ENCODE measurements at places on chromosomes 1 and 21.

DNA sequence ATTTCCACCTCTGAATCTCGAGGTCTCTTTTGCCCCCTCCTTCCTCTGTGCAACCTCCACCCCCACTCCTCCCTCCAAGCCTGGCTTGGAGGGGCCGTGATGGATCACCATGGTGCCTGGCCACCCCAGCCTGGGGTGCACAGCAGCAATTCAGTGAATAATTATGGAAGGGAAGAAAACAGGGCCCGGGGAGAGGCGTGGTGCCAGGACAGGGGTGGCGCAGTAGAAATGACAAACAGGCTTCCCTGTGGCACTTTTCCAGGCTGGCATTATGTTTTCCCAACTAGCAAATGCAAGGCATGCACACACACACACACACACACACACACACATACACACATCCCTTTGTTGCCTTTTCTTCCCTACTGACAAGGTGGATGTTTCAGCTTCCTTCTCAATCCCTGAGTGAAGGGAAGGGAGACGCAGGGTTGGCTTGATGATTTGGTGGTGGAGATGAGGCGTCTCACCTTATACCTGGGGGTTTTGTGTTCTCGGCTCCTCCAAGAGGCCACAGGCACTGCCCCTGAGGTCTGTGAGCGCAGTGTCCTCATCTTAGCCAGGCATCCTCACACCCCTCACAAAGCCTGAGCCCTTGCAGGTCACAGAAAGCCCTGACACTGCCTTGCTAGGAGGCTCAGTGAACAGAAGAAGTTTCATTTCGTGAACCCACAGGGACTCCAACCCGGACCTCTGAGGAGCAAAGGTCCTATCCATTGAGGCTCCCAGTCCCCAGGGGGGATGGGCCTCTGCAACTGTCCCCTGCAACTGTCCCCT, 215.8 kb downstream of the MATN1 start:
- DNase-seq = no peak

- DNase-seq = peak; percentile 47
Measured at GRCh38 chr1:29706936-29707335, 470.6 kb downstream of the PTPRU start.

DNA sequence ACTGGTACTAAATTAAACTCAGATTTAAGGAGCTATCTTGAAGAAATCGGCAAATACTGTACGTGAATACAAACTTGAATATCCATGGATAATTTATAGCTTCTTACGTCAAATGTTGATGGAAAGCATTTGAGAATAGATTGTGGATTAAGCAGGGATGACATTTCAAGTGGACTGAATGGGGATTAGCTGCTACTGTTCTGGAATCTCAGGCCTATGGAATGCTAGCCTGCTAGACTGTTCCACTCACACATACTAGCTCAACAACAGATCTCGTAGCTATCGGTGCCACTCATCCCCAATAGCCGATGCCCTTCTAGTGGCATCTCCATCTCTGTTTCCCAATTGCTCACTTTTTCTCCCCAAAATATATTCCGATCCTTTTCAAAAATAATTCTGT, 62.0 kb upstream of the USP25 start:
- no peak for DNase-seq

GRCh38 chr1:49576327-49576901, 447.3 kb downstream of the AGBL4 start:
- no peak for DNase-seq

DNA sequence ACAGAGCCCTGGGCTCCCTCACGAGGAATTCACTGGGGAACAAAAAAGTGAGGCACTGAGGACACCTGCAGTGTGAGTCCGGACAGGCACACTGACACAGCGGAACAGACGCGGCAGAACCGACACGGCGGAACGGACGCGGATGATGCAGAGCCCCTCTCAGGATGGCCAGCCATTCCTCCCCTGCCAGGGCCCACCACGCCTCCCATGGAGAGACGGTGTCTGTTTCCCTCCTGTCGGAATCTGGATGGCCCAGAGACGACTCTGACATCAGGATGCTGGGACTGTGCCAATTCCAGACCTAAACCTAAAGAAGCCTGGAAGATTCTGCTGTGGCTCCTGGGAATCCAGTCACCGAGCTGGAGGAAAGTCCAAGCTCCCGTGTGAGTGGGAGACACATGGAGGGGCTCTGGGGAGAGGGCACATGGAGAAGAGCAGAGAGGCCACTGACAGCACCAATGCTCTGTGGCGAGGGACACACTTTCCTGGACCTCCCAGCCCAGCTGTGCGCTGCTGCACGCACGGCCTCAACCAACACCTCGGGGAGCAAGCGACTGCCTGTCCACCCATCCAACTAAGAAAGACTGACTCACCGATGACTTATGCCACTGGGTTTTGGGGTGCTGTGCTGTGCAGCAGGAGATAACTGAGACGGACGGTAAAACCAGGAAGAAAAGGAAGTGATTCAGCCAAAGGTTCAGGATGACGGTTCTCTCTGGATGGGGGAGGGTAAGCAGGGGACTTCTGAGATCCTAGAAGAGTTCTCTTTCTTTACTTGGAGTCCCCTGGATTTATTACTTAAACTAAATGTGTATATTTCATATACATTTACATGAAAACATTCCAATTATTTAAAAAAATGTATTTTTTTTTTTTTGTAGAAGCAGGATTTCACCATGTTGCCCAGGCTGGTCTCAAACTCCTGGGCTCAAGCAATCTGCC, 23.3 kb downstream of the ZBTB17 start:
- no peak for DNase-seq

DNA sequence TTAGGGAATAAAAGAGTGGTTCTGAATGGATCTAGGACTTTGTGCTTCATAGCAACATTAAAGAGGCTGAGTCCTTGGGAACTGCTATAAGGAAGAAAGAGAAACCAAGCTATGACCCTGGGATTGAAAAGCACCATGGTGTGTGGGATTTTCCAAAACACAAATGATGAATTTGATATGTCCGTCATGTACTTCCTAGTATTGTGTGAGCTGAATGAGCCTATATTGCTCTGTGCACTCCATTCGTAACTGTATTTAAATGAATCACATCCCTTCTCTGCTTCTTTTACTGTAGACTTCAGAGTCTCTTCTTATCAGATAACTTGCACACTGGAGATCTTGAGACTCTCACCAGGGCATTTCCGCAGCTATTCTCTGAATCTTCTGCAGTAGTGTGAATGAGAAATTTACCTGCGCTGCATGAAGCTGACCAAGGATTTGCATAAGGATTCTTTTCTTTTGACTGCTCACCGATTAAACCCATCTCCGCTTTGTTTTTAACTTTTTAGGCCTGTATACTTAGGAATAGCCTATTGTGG, 23.1 kb upstream of the OR10J4 start:
- DNase-seq = no peak

- DNase-seq = no peak
Measured at GRCh38 chr1:68955424-68955823, 458.5 kb upstream of the DEPDC1 start.

GRCh38 chr1:229860926-229861325, 206.1 kb upstream of the GALNT2 start:
- DNase-seq = no peak

GRCh38 chr1:14062669-14063068, 362.7 kb downstream of the PRDM2 start:
- no peak for DNase-seq

- no peak for DNase-seq
Measured at GRCh38 chr1:32106663-32107275, 1.1 kb upstream of the KPNA6 start.

- no peak for DNase-seq
Measured at GRCh38 chr1:84350104-84350503, 48.2 kb upstream of the DNASE2B start.

DNA sequence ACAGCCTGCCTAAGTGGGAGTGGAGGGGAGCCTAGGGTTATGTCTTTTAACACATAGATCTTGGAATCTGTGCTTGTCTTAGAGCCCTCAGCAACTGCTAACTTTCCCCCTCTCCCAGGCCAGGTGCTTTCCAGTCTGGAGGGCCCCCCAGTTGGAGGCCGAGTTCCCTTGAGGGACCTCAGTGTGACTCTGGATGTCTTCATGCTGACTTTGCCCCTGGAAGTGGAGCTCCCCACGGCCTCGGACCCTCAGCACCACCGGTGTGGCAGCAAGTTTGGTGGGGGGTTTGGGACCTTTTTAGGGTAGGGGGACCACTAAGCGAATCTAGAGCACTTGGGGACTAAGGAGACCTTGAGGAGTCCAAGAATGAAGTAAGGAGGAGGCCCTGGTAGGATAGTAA, 22.9 kb downstream of the HYI start:
- no peak for DNase-seq

GRCh38 chr1:26189331-26189730, 1.1 kb upstream of the CATSPER4 start:
- DNase-seq = no peak

DNA sequence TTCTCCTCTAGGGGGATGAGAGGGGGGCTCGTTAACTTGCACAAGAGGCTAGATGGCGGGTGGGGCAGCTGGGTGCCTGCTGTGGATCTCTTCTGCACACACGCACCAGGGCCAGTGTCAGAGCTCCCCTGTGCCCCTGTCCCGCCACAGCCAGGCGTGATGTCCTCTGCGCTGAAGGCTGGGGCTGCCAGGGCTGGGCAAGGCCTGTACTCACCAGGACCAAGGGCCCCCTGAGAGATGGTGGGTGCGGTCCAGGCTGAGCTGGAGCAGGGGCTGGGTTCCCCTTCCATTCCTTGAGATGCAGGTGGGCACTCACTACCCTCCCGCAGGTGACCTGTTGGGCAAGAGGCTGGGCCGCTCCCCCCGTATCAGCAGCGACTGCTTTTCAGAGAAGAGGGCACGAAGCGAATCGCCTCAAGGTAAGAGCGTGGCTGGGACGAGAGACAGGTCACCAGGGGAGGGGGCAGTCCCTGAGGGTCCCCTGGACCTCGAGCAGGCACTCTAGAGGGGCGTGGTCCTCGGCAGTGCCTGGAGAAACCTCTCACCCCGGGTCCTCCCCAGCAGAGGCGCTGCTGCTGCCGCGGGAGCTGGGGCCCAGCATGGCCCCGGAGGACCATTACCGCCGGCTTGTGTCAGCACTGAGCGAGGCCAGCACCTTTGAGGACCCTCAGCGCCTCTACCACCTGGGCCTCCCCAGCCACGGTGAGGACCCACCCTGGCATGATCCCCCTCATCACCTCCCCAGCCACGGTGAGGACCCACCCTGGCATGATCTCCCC, 15.2 kb downstream of the SAMD11 start:
- no peak for DNase-seq

DNA sequence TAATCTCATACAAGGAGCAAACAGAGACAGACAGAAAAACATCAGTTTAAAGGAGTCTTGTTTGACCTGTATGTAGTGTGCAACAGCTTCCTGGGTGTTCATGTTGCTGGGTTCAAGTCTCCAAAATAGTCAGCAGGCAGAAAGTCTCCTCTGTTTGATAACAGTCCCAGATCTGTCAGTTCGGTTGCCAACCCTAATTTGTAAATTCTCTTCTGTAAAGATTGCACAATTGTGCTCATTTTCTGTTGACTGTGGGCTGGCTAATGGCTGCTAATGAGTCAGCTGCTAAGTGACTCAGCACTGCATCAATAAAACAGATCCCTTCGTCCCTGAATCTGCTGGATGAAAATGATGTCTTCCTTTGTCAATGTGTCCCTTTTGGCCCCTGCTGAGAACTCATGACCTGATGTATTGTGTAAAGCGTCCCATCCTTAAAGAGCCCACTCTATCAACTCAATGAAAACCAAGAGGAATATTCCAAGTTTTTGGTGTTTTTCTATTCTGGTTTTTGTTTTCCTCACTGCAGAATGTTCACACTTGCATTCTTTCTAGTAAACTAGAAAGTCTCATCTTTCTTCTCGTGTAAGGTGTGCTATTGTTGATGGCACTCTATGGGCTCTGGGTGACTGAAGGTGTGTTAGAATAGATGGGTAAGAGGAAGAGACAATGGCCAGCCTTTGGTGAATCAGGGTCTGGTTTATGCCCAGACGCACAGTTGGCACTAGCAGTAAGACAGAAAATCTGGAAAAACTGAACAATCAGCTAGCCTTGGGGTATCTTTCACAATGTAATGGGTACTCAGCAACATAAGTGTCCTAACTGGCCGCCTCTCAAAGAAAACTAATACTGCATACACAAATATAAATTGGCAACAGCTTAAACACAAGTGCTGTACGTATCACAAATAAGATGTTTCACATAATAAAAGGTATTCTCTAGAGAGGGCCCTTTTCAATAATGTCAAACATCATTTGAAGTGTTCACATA, 75.1 kb upstream of the SIPA1L2 start:
- no peak for DNase-seq

GRCh38 chr21:32914424-32915039, 111.2 kb upstream of the OLIG2 start:
- no peak for DNase-seq

GRCh38 chr1:31938184-31938975, at the start of gene PTP4A2:
Gene PTP4A2 (minus strand): TSS chr1:31938368. CDS start chr1:31919065, 19,303 bp downstream.
- DNase-seq = peak; percentile 97

DNA sequence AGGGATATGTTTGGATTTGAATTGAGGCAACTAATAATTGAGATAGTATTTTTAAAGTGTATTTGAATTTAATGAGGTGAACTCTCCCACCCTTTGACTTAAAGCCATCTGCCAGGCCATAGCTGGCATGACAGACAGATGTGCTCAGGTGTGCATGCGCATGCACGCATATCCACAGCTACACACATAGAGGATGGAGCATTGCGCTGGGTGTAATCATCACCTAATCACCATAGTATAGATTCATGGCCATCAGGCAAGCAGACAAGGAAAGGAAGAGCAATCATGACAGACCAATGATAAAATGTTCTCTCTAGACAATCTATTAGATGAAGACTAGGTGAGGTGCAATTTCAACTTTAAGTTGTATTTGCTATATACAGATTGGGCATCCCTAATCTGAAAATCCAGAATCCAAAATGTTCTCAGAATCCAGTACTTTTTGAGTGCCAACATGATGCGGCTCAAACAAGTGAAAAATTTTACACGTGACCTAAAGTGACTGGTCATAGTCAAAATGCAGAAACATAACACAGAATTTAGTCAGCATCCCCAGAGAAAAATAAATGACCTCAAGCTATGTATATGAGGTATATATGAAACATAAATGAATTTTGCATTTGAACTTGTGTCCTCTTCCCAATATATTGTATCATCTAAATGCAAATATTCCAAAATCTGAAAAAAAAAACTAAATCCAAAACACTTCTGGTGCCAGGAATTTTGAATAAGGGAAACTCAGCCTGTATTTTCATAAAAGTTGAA, 70.1 kb downstream of the PTPRC start:
- no peak for DNase-seq

DNA sequence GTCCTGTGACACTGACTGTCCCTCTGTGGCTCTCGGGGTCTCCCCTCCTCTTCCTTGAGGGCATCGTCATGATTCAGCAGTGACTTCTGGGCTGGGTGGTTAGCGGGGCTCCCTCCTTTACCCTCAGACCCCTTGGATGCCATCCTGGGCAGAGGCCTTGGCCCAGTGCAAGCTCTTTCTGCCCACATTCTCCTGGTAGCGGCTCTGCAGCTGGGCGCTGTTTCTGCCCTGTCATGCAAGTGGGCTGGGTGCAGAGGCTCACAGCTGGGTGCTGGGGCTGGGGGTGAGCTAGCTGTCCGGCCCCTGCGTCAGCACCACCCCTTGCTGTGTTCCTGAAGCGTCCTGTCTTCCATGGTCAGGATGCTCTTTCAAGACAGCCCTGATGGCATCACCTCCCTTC, 158.5 kb downstream of the PCBP3 start:
- DNase-seq = no peak

Data from germinal center (tissue), 1 donor.